ENCODE measurements at places on chromosomes 16 and 17.

GRCh38 chr17:37824534-37825485 is 80.0 kb upstream of the HNF1B start:
- DNase-seq = no peak

DNA sequence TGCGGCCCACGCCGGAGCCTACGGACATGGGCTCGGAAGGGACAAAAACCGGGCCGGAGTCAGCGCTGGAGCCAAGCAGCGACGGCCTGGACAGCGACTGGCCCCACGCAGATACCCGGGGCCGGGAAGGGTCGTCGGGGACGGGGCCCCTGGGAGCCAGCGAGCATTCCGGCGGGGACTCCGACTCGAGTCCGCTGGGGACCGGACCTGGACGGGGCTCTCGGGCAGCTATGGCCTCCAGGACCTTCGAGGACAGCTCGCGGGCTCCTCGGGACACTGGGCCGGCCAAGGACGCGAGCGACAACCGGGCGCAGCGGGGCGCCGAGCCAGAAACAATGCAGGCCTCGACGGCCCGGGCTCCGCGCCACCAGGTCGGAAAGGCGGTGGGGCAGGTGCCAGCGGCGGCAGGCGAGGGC is 1.0 kb downstream of the MYO15B start:
- no peak for DNase-seq

- no peak for DNase-seq
Observed at GRCh38 chr17:17258998-17259397, 22.0 kb upstream of the FLCN start.

- no peak for DNase-seq
Observed at GRCh38 chr16:9843424-9844018, 338.7 kb downstream of the GRIN2A start.

GRCh38 chr17:19270704-19271611 is 33.8 kb downstream of the EPN2 start:
- DNase-seq = no peak

GRCh38 chr16:12519986-12520385 is 283.7 kb downstream of the CPPED1 start:
- no peak for DNase-seq

DNA sequence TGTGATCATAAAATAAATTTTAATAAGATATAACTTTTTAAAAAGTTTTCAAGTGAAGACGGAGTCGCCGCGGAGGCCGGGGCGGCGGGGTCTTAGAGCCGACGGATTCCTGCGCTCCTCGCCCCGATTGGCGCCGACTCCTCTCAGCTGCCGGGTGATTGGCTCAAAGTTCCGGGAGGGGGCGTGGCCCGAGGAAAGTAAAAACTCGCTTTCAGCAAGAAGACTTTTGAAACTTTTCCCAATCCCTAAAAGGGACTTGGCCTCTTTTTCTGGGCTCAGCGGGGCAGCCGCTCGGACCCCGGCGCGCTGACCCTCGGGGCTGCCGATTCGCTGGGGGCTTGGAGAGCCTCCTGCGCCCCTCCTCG is at the start of gene FOXC2:
TSS of gene FOXC2 (plus strand) at position 229 of the 365 bp plus-strand sequence. CDS start 507 bp downstream, outside the sequence.
- no peak for DNase-seq

DNA sequence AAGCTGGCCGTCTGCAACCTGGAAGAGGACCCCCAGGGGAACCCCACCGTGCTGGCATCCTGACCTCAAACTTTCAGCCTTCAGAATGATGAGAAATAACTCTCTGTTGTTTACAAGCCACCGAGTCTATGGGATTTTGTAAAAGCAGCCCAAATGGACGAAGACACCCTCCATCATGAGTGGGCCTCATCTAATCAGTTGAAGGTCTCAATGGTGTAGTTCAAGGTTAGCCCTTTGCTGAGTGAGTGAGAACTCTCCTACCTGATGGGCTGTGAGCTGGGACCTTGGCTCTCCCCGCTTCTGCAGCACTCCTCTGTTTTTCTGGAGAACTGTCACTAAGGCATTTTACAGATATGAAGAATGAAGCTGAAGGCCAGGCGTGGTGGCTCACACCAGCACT is 325.9 kb upstream of the TNRC6C start:
- DNase-seq = no peak

- DNase-seq = no peak
Observed at GRCh38 chr16:49980166-49980565, 44.9 kb upstream of the CNEP1R1 start.

- no peak for DNase-seq
Observed at GRCh38 chr17:41615454-41615853, 2.9 kb upstream of the KRT16 start.

- no peak for DNase-seq
Observed at GRCh38 chr17:74525781-74526288, 5.4 kb downstream of the CD300LB start.

GRCh38 chr17:43528319-43528987 is 17.7 kb downstream of the ETV4 start:
- no peak for DNase-seq

DNA sequence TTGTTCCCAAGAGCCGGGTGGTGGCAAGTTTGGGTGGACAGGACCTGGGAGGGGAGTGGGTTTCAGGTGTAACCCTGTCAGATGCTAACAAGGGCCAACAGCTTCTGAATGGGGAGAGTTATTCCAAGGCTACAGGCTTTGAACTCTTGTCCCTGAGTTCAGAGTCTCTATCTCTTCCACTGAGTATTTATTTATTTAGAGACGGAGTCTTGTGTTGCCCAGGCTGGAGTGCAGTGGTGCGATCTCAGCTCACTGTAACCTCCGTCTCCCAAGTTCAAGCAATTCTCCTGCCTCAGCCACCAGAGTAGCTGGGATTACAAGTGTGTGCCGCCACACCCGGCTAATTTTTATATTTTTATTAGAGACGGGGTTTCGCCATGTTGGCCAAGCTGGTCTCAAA is 2.6 kb upstream of the SETD1A start:
- DNase-seq = no peak

- DNase-seq = no peak
Observed at GRCh38 chr17:79154446-79154845, 79.8 kb downstream of the ENGASE start.

- DNase-seq = no peak
Observed at GRCh38 chr17:4509923-4510617, 11.4 kb downstream of the SPNS2 start.

DNA sequence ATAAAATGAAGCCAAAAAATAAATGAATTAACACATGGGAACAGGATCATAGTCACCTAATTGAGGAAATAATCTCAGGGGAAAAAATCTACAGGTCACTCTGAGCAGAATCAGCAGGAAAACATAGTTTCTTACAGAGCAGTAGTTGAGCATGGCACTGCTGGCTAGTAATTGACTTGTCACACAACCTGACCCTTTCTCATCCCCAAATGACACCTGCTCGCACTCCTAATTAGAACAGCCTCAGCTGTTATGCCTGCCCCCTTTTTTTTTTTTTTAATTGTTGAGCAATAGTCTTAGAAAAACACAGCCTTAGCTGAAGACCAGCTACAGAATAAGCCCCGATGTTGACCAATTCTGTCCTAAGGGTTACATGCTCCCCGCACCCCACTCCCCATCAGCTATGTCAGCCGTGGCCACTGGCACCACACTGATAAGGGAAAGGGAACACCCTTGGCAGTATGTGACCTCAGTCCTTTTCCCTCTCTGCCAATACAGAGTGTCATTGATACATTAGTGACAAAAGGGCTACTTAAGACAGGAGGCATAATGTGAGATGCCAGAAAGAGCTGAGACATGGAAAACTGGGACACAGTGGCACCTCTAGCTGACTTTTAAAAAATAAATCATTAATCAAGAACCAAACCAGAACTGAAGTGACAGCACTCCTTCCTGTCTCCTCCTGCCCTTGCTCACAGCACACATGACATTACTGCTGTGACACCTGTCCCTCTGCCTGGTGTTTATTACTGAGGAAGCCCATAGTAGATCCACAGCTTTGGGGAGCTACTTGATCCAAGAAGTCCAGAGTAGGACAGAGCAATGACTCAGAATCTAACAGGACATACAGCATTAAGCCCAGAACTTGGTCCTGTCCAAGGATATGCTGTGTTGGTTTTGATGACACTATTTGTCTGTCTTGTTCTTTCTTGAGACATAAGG is 41.7 kb downstream of the WDR59 start:
- DNase-seq = no peak

- no peak for DNase-seq
Observed at GRCh38 chr17:10687499-10687898, 9.8 kb downstream of the SCO1 start.

DNA sequence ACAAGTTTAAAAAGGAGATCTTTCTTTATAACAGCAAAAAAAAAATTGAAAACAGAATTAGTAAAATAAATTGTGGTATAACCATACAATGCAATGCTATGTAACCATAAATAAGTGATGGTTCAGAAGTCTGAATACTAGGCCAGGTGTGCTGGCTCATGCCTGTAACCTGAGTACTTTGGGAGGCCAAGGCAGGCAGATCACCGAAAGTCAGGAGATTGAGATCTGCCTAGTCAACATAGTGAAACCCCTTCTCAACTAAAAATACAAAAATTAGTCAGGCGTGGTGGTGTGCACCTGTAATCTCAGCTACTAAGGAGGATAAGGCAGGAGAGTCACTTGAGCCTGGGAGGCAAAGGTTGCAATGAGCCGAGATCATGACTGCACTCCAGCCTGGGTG is 34.6 kb downstream of the CCT6B start:
- no peak for DNase-seq

DNA sequence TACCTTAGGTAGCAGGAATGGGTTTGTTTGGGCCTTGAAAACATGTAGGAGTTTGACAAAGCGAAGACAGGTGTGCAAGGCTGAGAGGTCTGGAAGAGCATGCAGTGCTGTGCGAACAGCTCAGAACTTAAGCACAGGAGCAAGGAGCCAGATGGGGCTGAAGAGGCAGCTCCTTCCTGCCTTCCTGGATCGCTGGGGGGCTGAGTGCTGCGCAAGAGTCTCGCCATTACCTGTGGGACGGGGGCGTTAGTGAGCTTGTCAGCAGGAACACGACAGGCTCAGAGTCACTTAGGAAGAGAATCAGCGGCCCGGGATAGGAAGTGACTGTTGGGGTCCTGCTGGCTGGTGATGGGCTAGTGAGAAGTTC is 464 bp upstream of the MRM1 start:
- DNase-seq = no peak

DNA sequence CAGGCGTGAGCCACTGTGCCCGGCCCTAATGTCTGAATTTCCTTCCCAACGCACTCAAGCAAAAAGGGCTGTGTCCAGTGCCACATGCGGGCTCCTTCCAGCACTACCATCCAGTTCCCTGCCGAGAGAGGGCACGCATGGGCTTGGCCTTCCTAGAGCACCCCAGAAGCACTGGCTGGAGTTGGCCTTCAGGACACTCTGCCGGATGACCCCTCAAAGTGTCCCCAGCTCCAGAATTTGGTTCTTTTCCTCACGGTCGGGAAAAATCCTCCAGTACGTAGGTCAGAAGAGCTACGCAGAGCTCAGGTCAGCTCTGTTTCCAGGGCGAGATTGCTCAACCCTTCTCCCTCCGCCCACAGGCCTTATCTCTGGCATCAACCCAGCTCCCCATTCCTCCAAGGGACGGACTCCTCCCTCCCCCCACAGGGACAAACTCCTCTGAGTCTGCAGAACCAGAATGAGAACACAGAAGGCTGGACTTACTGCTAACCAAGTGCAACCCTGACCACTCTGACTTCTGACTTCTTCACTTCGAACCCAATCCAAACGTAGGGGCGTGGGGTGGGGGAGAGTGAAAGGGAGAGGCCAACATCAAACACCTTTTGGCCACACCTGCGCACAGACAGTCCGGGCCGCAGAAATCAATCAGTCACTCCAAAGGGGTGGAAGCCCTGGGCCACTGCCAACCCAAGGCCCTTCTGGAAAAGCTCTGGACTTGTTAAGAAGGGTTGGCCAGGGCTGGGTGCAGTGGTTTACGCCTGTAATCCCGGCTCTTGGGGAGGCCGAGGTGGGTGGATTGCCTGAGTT is 3.6 kb downstream of the CDC42EP4 start:
- no peak for DNase-seq

DNA sequence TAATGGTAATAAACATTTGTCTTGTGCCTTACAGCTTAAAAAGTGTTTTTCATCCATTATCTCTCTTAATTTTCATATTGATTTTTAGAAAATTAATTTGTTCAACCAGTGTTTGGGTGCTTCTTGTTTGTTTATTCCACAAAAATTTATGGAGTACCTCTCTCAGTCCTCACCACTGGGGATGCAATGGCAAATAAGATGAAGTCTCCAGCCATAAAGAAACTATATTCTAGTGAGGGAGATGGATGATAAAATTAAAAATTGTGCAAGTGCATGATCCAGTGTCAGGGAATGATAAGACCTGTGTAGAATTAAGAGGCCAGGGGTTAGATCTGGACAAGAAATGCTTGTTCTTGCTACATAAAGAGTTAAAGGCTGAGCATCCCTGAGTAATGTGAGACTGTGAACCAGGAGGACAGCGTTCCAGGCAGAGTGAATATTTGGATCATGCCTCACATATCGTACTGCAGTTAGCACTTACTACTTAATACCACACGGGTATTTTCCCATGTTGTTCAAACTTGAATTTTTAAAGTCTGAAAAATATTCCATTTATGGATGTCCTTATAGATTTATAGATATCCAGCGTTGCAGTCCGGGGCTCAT is 535.7 kb upstream of the HSBP1 start:
- DNase-seq = no peak

DNA sequence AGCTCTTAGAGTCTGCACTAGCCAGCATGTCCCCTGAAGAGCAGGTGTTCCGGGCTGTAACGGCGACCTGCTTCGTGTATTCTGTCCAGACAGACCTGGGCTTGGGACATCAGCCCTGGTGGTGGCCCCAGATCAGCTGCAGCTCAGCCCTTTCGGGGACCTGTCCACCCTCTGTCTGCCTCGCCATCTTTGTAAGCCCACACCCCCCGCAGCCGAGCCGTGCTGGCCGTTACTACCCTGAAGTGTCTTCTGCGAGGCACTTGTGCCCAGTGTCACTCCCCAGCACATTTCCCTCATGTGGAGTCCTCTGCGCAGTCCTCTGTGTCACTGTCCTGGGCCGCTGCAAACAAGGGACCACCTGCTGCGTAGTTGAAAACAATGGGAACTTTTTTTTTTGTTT is 10.4 kb downstream of the CARD14 start:
- no peak for DNase-seq

DNA sequence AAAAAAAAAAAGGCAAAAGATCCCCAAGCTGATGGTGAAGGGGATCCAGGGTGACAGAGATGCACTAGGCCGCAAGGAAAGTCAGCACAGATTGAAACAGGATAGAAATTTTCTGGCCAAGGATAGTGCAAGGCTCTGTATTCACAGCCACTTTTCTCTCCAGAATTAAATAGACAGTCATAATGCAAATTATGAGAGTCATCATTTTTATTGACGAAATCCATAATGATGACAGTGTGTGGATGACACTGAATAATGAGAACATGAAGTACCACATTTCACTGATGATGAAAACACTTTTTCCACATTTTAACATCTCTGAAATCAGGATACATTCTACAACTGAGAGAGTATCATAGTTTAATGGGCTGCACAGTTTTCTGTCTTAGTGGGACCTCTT is 72.5 kb downstream of the CDYL2 start:
- DNase-seq = no peak
